Activated CD8-positive, alpha-beta memory T cell treated with anti-CD3 and anti-CD28 coated beads for 1 hour (primary cell): ENCODE measurements at places on chromosomes 6 and 20.

GRCh38 chr6:52519618-52520017, 57.2 kb downstream of the TRAM2 start:
- DNase-seq: no peak

GRCh38 chr6:20997143-20997769, 463.0 kb downstream of the CDKAL1 start:
- DNase-seq: no peak

DNA sequence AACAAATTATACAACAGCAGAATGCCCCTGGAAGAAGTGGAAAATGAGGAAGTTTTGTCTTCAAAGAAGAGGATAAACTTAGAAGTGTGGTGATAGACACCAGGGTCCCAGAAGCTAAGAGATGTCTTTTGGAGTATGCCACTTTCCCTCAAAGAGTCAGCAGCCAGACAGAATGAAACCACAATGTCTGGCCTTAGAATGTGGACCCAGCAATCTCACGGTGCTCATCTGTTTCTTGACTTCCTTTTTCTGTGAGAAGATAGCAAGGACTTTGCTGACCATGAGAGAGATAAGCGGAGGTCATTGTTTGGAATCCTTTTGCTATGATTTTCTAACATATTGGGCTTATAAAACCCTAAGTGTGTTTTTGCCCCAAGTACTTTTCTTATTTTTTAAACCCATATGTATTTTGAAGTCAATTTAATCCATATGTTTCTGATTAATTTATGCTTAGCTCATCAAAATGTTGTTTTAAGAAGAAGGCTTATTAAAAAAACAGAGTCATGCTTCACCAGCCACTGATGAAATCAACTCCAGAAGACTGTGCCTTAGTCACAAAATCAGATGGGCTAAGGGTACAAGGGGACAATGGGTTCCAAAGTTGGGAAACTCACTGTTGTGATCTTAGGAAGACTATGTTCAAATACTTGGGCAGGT, 451.2 kb upstream of the JAG1 start:
- no peak for DNase-seq

DNA sequence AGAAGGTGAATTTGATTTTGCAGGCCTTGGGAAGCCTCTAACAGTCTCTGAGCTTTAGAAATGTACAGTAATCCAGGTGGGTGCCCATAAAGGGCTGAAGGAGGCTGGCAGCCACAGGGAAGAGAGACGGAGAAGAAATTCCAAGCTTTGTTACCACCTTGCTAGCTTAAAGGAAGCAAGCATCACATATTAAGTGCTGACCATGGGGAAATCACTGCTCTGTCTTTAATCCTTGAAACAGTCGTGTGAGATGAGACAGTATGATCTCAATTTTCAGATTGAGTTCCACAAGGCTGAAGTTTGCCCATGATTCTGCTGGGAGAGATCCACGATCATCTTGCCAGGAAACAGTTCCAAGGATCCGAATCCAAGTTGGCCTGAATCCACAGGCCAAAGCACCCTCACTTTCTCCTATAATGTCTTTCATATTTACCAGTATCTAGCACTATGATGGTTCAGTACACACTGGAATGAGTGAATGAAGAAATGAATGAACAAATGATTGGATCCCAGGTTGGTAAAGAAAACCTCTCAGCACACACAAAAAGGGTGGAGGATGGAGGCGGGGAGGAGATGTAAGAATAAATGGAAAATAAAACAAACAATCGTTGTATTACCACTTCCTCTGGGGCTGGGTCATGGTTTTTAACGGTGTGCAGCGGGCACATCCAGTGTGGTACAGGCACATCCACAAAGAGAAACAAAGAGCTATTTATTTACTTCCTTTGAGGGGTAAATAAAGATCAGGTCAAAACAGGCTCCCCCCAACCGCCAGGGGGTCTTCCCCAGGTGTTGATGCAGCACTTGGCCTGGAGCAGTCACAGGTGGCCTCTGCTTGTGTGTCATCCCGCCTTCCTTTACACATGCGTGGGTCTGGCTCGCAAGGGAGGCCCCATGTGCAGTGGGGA, 28.2 kb upstream of the TAF8 start:
- peak; percentile 40 for DNase-seq

DNA sequence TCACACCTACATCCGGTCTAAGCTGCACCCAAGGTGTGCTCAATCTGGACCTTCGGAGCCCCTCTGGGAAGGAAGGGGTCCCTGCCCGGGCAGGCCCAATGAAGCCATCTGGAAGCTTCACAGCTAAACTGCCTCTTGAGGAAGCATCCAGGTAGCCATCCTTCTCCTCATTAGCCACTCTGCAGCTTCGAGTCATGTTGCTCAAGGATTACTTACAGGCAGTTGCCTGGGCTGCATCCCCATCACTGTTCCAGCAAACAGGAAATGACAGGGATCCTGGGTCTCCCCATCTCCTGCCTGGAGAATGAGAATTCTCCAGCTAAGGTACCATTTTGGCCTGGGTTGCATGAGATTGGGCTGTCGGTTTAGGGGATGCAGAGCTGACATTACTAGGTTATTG, 91.7 kb downstream of the ERMARD start:
- no peak for DNase-seq

GRCh38 chr6:119749335-119749734, 399.8 kb upstream of the MAN1A1 start:
- DNase-seq: no peak

GRCh38 chr20:62676976-62677375, 31.7 kb upstream of the NTSR1 start:
- DNase-seq: no peak

GRCh38 chr6:23388086-23388783, 737.8 kb upstream of the NRSN1 start:
- no peak for DNase-seq

GRCh38 chr20:63919130-63919529, 24.2 kb downstream of the DNAJC5 start:
- DNase-seq: no peak

DNA sequence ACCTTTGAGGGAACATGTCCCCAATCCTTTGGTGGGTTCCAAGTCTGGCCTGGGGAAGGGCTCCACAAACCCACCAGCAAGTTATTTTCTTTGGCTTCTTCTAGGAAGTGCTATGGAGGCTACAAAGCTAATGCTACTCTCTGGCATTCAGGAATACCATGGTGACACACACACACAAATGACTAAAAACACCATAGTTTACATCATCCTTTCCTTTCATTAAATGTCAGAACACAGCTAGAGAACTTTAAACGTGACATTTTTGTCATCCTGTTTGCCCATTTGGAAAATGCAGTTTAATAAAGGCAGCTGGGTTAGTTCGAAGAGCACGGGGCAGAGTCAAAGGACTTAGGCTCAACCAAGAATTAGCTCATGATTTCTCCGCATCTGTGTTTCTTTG, 40.2 kb upstream of the PROKR2 start:
- no peak for DNase-seq

DNA sequence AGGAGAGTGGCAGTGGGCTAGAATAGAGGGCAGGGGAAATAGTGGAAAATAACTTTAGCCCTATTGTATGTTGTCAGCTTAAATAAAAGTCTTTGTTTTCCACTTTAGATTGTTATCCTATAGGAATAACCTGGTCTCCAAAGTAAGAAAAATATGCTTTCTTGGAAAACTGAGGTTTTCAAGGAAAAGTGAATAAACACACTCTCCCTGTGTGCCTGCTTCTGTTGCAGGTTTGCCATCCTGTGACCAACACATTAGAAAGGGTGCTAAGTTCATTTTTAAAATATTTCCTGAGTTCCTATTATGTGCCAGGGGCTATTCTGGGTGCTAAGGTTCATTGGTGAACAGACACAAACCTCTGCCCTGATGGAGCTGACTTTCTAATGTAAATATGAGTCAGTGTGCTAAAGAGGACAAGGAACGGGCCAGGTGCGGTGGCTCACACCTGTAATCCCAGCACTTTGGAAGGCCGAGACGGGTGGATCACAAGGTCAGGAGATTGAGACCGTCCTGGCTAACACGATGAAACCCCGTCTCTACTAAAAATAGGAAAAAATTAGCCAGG, 23.5 kb downstream of the BICRAL start:
- DNase-seq: no peak

DNA sequence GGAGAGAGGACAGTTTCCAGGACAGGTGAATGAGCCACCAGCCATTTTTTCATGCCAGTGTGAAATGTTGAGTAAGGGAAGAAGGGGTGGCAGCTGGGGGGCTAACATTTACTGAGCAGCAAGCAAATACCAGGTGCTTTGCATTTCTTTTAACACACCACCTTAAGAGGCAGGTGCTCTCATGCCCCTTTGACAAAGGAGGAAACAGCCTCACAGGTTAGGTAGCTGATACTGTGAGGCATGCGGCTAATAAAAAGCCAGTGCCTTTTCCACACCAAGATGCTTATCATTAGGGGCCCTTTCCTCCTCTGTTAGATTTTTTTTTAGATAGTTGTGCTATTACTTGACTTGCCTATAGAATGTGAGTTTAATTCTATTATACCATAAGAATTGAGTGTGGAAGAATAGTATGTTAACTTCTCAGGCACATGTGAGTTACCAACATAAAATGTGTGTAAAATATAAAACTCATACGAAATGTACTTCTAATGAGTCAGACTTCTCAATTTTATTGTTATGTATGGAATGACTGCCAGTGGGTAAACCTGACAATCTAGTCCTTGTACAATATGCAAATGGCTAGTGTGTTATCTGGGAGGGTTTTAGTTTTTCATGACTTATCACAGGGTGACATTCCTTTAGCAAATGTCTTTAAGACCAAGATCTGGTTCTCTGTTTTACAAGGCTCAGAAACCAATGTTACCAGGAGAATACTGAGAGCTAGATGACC, 260.0 kb downstream of the TMEM242 start:
- no peak for DNase-seq

DNA sequence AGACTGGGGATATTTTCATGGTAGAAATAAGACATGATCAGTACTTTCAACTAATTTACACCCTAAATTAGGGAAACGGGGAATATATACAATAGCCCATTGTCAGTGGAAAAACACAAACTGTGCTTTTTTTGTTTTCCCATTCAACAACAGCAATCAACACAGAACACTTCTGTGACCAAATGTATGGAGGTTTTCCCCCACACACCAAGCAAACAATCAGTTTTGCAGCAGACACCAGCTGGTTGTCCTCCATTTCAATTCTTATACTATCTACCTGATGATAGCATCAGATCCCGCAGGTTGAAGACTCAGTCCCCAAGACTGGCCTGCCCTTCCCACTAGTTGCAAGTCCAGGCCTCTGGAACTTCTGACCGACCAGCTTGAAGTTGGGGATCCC, 4.5 kb downstream of the HINT3 start:
- DNase-seq: no peak

DNA sequence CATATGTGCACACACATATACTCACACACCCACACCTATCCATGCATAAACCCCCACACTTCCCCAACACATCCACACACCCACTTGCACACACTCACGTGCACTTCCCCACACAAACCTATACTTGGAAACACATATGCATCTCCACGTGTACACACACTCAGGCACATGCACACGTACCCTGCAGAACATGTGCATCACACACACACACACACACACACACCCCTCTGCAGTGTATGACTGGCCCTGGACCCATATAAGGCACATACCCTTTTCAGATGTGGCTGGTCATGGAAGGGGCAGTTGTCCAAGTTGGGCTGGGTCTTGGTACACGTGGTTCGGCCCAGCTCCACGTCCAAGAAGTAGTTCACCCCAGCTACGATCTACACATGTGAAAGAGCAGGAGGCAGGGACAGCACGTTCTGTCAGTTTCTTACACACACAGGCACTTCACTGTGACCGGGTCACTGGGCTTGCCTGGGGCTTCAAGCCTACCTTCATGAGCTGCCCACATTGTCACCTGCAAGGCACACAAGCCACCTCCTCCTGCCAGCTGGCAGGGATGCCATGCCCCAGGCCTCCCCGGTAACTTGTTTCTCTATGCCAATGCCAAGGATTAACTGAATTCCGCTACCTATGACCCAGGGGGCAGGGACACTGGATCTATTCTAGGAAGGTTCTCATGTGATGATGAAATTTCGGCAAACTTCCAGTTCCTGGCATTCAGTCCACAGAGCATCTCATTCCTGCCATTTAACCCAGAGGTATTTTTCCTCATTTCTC, 2.6 kb downstream of the CST3 start:
- DNase-seq: no peak

- no peak for DNase-seq
Measured at GRCh38 chr6:119226089-119226488, 123.5 kb downstream of the MAN1A1 start.

- no peak for DNase-seq
Measured at GRCh38 chr20:42945234-42945994, 244.3 kb downstream of the PTPRT start.

GRCh38 chr6:113146878-113147277, 710.3 kb upstream of the MARCKS start:
- no peak for DNase-seq

DNA sequence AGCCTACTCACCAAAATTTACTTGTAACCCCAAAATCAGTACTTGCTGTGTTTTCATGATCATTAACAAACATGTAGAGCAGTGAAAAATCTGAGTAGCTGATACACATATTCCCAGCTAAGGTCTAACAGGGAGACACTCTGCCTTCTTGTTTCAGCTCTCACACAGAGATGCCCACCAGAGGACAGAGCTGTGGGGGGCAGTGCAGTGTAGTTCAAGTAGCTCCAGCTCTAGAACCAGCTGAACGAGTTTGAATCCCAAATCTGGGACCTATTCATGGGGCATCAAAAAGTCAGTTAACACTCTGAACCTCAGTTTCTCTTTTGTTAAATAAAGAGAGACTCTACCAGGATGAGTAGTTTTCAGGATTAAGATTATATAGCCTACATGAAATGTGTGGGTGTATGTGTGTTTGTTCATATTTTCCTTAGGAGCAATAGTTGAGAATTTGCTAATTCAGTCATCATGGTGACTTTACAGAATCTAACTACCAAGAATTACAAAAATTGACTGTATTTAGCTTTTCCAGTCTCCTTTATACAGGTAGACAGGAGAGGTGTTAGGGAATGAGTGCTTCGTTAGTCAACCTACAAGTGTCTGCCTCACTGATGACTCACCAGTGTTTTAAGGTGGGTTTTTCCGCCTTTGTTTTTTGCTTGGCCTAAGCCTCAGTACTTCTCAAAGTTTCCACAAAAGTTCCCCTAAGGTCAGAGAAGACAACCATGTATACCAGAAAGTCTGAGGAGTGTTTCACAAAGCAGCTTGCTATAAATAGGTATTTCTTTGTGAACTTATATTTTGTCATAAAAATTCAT, 164.0 kb upstream of the RUNX2 start:
- no peak for DNase-seq

- DNase-seq: no peak
Measured at GRCh38 chr20:24651171-24651975, 181.9 kb downstream of the SYNDIG1 start.
